ENCODE measurements at places on chromosomes 12 and 14. TPM values are rescaled to one million over a fixed set of nuclear protein-coding genes. Genes with fewer than 3 reads are reported as not detected.

Gene MMP17
- polyA plus RNA-seq: 0.69 TPM

Gene TOMM20L
- not detected for polyA plus RNA-seq

Gene C12orf54
- not detected for polyA plus RNA-seq

Gene KCNA5
- polyA plus RNA-seq: 1.7 TPM

Gene NGDN
- 118 TPM for polyA plus RNA-seq

Gene LTBR
- 1.6 TPM for polyA plus RNA-seq

Gene RFX4
- polyA plus RNA-seq: 5.7 TPM

Gene KRT86
- 0.19 TPM for polyA plus RNA-seq

Gene CLEC4D
- polyA plus RNA-seq: not detected

Gene HOXC11
- polyA plus RNA-seq: not detected

Gene ZFHX2
- 1.7 TPM for polyA plus RNA-seq

Gene CLEC4C
- not detected for polyA plus RNA-seq

Gene OR6C2
- polyA plus RNA-seq: not detected

Gene RPS6KA5
- 18.9 TPM for polyA plus RNA-seq

Gene L2HGDH
- polyA plus RNA-seq: 1.7 TPM

Gene RNASE7
- polyA plus RNA-seq: not detected

Gene REC8
- polyA plus RNA-seq: 6.9 TPM

Gene GALNT6
- polyA plus RNA-seq: not detected

Gene AQP5
- not detected for polyA plus RNA-seq

Measured in Purkinje cell (primary cell).